ENCODE measurements at places on chromosomes 3 and 15.
A peak's percentile ranks its signal among the peaks of the same experiment; 100 is the strongest.

DNA sequence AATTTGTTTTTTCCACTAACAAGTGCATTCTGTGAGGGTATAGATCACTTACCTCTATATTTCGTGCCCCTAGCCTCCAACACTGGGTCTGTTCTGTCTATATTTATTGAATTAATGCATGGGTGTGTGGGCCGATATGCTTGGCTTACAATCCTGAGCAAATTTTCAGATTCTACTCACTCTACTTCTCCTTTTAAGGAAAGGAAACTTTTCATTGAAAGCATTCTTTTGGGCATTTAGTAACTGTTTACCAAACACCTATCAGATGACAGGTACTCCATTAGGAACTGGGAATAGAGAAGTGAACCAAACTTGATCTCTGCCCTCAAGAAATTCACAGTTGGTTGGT, 60.5 kb downstream of the TLE3 start:
- DNase-seq: no peak

DNA sequence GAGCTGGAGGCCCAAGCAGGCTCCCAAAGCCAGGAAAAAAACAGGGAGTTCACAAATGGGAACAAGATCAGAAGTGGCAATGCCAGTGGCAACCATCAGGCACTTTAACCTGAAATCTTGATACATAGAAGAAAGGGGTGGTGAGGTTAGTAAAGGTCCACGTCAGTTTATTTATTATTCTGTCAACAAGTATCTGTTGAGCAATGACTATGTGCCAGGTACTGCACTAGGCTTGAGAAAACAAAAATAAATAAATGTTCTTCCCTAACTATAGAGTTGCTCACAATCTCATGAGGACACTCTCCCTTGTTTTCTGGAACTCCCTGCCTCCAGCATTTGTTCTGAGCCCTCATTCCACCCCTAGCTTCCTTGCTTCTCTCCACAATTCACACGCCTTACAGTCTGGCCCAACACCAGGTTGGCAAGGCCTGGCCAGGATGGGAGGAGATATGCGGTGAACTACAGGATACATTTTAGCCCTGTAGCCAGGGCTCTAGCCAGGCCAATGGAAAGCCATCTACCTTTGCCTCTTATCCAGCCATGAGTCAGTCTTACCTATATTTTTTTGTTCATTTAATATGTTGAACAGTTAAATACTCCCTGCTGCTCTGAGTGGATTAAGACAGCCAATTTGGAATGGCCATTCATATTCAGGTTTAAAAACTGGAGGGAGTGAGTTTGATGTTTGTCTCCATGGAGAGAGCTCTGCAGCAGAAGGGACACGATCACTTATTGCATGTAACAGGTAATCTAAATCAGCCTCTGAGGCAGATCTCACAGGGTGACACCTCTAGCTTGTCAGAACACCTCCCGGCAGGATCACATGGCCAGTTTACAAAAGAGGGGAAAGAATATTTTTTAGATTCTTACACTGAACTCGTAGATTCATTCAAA, 161.9 kb upstream of the ATP11B start:
- no peak for DNase-seq

- DNase-seq: peak; percentile 3
Observed at GRCh38 chr15:68114356-68114755, 60.2 kb downstream of the PIAS1 start.

DNA sequence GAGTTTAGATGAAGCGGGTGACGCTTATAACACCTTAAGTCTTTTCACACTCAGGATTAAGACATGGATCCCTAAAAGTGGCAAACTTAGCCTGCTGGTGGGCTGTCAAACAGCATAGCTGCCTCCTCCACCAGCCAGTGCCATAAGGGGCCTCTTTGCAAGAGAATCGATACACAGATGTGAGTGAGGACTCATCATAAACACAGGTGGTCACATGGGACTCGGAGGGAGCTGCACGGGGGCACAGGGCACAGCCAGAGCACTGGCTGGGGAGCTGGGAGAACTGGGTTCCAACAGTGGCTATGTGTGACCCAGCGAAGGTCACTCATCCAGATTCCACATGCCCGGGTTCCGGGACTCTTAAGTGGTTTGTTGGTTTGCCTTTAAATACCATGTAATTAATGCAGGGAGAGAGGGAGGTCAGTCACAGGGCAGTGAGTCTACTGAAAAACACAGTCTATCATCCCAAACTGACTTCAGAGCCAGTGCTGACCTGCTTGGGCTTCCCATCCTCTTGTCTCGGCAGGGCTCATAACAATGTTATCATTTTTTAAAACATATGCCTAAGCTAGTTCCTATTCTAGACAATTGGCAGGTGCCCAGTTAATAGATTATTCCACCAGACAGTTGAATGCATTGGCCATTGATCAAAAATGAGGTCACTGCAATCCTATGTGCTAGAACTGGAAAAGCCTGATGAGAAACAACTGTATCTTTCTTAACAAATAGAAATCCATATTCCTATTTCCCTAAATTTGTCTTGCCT, 51.8 kb downstream of the SLC12A8 start:
- no peak for DNase-seq

GRCh38 chr3:134978658-134979057, 183.6 kb downstream of the EPHB1 start:
- no peak for DNase-seq

DNA sequence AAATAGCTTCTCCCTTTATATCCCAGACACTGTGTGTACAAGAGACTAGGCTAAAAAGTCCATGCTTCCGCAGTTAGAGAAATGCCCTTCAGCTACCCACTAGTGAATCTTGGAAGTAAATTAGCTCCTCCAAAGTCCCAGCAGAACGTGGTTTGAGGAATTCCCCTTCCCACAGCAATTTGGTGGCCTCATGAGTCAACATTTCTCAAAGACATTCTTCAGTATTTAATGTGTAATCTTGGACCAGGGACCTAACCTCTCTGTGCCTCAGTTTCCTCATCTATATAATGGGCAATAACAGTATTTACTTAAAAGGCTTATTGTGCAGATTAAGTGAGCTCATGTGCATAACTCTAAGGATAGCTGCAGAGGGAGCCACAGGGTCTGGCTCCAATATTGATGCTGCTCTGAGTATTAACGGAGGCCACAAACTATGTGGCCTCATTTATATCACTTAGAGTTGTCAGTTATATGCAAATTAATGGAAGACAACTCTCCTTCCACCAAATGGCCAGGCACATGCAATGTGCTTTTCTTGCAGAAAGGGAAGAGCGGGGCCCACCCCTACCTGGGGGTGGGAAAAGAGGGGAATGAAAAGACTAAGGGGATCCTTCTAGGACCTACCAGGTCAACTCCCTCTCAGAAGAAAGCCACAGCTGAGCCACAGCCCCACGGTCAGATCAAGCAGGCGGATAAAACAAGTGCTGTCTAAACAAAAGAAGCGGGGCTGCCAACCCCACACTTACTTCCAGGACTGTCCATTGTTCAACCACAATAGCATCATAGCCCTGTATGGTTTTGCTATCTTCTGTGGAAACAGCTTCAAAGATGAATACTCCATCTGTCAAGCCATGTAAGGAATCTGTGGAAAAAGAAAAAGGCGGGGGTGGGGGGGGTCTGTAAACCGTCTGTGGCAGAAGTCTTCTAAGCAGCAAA, 92.4 kb downstream of the OXNAD1 start:
- peak; percentile 61 for DNase-seq

DNA sequence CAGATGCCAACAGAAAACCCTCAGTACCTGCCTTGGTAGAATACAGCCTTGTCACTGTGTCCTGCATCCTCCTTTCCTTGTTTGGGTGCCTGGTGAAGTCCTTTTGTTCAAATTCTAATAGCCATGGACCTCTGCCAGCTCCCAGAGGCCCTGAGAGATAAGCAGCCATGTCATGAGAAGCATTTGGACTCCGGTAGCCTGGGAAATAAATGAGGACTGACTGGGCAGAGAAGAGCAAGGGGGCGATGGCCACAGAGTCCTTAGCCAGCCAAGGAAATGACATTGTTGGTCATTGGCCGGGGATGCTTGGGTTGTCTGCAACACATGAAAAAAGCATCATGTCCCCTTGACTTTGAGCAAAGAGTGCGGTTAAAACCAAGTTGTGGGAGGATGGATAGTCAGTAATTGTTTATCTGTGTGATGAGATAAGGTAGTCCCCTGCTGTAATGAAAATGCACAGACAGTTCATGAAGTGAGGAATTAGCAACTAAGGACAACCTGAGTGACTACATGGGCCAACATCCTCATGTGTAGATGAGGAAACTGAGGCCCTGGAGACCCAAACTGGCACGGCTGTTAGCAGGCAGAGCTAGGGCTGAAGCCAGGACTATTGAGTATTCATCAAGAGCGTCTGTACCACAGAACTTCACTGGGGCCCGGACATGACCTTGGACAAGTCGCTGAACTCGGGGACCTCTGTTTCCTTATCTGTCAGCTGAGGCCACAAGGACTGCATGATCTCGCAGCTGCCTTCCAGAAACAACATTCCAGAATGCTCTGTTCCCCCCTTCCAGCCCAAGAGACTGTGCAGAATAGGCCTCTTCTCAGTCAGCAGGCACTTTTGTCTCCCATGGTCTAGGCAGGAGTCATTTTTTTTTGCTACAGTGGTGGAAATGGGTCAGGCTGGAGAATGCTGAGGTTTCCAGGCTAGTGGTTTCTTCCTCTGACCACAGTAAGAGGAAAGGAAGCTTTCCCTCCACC, 90.5 kb upstream of the CTDSPL start:
- DNase-seq: no peak

- no peak for DNase-seq
Observed at GRCh38 chr15:93241696-93242585, 152.9 kb upstream of the RGMA start.

DNA sequence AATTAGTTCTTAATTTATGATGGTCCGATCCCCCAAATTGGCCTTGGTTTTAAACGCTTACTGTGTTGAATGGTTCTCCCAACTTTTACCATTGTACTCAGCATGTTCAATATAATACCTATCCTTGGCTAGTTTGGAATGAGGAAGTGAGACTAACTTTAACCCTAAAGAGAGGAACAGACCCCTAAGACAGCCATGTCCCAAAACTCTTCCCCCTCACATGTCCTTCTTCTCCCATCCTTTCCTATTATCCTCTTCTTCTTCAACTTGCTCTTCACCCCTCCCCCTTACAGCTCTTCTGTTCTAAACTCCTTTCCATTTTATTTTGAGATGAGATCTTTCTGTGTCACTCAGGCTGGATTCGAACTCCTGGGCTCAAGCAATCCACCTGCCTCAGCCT, 116.5 kb downstream of the RBMS3 start:
- DNase-seq: no peak

DNA sequence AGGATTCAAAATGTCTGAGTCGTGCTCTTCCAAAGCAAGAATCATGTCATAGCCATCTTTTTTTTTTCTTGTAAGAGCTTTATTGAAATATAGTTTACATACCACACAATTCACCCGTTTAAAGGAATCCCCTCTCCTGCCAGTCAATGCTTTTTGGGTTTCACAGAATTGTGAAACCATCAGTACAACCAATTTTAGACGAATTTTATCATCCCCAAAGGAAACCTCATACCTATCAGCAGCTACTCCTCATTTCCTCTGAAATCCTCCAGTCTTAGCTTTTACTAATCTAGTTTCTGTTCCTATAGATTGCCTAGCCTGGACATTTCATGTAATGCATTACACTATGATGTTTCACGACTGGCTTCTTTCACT, 39.6 kb downstream of the ADIPOQ start:
- no peak for DNase-seq

DNA sequence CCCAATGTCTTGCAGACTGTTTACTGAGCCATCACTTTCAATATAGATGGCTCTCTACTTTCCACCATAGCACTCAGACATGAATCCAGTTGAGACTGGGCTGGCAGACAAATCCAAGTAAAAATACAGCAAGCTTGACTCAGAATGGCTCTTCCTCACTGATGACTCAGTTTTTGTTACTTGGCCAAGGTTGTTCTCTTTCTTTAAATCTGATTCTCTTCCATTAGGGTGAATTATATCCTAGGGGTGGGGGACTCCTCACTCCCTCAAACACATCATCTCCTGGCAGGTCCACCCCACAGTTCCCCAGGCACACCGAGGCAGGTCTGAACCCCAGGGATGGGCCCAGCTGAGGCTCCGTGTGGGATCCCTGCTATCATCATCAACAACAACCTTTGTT, 157.9 kb downstream of the MEX3B start:
- DNase-seq: no peak

DNA sequence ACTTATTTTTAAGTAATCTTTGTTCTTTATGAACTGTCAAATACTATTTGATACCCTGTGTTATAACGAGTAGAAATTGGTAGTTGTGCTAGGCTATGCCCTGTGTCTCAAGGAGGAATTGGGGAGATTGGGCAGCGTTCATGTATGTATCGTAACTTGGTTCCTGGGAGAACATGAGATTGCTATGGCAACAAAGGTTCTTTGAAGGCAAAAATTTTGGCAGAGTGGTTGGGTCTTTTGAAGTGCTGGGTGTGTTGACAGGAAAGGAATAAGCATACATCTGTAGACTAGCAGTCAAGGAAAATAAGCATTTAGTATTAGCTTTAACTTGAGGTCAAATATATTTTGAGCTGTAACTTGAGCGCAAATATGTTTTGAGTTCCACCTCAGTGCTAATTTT, 45.3 kb downstream of the TCF12 start:
- DNase-seq: no peak

GRCh38 chr3:149258298-149258697, 36.7 kb upstream of the CP start:
- DNase-seq: no peak

- DNase-seq: no peak
Observed at GRCh38 chr3:58522759-58523425, 14.1 kb downstream of the ACOX2 start.

DNA sequence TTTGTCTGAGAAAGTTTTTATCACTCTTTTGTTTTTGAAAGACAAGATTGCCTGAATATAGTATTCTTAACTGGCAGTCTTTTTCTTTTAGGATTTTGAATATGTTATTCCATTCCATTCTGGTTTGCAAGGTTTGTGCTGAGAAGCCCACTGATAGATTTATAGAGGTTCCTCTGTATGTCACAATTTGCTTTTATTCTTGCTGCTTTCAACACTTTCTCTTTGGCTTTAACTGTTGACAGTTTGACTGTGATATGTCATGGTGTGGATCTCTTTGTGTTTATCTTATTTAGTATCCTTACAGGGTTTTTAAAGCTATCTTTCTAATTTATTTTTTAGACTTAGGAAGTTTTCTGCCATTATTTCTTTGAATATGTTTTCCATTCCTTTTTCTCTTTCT, 331.2 kb upstream of the ATP11B start:
- no peak for DNase-seq

- DNase-seq: no peak
Observed at GRCh38 chr3:143266511-143266910, 146.9 kb downstream of the CHST2 start.

DNA sequence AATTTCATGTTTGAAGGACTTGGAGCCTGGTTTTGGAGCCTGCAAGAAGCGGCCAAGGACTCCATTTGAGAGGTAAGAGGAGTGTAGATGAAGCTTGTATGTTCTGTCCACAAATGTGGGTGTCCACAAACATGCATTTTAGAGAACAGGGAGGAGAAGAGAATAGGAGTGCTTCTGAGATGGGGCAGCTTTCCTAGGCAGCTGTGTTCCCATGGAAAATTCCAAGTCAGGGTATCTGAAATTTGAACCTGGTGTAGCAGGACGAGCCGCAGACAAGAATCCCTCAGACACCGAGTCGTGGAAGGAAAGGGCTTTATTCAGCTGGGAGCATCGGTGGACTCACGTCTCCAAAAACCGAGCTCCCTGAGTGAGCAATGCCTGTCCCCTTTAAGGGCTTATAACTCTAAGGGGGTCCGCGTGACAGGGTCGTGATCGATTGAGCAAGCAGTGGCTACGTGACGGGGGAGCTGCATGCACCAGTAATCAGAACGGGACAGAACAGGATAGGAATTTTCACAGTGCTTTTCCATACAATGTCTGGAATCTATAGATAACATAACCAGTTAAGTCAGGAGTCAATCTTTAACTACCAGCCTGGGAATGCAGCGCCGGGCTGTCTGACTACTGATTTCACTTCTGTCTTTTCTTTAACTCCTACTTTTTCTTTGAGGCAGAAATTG, 71.4 kb upstream of the WDR72 start:
- DNase-seq: no peak
